Pericardium fibroblast (primary cell): ENCODE measurements at places on chromosomes 2 and 18. TPM values are rescaled to one million over a fixed set of nuclear protein-coding genes. Genes with fewer than 3 reads are reported as not detected.

The BARD1 gene
- 5.6 and 7.6 TPM in 2 replicates for total RNA-seq

The CXXC1 gene
- 30.7 and 42.6 TPM in 2 replicates for total RNA-seq

The PAX8 gene
- total RNA-seq = 0.35 and 2.0 TPM in 2 replicates

The NYAP2 gene
- total RNA-seq = not detected in 2 replicates

The IL1B gene
- 0.09 and 1.9 TPM in 2 replicates for total RNA-seq

The FTCDNL1 gene
- total RNA-seq = 3.2 TPM in 1 of 2 replicates, not detected in the other

The TMEM247 gene
- not detected in 2 replicates for total RNA-seq

The ANKRD30B gene
- not detected in 2 replicates for total RNA-seq

The WNT6 gene
- total RNA-seq = not detected in 2 replicates
